ENCODE measurements at places on chromosomes 16 and 17.

DNA sequence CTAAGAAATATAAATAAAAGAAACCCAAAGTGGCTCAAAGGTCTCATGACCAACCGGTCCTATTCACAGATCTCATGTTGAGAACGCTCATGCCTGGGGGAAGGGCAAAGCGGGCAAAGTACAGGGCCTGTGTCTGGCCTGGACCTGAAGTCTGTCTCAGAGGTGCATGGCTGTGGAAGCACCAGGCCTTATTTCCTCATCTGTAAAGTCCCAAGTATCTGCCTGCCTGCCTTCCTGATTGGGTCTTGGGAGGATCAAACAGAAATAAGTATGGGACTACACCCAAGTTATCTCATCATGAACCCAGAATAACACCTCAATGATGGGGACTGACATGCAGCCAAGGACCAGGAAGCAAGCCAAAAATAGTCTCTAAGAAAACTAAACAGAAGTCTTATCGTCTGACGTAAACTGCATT, 14.2 kb downstream of the AXIN2 start:
- DNase-seq, result no peak

- peak; percentile 49 for DNase-seq
These were observed 23.6 kb upstream of the ABR start for GRCh38 chr17:1203111-1203966.

DNA sequence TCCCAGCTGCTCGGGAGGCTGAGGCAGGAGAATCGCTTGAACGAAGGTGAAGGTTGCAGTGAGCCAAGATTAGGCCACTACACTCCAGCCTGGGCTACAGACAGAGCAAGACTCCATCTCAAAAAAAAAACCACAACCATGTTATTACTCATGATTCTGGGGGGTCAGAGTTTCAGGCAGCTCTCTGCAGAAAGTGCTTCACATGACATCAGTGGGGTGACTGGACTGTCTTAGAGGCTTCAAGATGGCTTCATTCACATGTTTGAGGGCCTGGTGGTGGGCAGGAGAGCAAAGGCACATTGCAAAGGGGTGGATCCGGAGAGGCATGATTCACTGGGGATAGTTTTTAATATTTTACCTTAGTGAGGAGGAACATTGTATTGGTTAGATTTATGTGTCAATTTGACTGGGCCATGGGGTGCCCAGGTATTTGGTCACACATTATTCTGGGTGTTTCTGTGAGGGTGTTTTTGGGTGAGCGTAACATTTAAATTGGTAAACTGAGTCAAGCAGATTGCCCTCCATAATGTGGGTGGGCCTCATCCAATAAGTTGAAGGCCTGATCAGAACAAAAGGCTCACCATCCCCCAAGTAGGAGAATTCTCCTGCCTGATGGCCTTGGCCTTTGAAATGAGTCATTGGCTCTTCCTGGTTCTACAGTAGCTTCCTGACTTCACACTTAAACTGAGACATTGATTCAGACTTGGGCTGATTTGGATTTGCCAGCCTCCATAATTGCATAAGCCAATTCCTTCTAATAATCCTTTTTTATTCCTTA, 109.8 kb downstream of the GOSR1 start:
- DNase-seq, result no peak

GRCh38 chr17:49515196-49515770, 20.2 kb downstream of the NGFR start:
- no peak for DNase-seq

- DNase-seq, result peak; percentile 47
These were observed 13.7 kb downstream of the UNC45B start for GRCh38 chr17:35161281-35161761.

GRCh38 chr16:49940464-49941224, 84.4 kb upstream of the CNEP1R1 start:
- no peak for DNase-seq

DNA sequence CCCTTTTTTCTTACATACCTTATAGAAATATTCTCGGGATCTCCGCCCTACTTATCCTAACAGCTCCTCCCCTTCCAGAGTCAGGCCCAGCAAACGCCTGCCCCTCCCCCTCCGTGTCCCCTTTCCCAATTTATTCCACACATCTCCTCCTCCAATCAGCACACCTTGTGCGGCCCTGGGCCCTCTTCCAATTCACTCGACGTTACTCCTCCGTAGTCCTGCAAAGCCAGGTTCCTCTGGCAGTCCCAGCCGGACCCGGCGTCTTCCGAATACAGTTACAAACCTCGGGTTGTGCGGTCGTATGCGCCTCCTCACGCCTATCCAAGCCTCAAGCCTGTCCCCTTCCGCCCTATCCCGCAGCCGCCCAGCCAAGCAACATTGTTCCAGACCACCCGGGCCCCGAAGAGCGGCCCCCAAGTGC, 677 bp downstream of the CBX1 start:
- DNase-seq, result no peak

GRCh38 chr16:842711-843560, 42.4 kb upstream of the GNG13 start:
- no peak for DNase-seq

DNA sequence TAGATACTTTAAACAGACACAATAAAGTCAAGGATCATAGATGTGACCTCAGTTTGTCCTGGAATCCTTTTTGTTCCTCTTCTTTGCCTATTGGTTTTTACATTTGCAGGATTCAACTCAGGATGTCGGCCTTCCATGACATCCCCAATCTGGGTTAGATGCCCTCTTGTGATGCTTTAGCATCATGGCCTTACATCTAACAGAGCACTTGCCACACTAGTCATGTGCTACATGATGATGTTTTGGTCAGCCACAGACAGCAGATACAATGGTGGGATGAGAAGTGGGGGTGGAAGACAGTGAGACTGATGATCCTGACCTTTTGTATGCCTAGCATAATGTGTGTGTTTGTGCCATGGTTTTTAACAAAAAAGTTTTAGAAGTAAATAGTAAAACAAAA, 1.8 kb upstream of the SYNRG start:
- no peak for DNase-seq

- DNase-seq, result no peak
These were observed 197.2 kb downstream of the FOXL1 start for GRCh38 chr16:86775511-86775921.

- no peak for DNase-seq
These were observed 1.6 kb downstream of the PRSS41 start for GRCh38 chr16:2799859-2800226.

GRCh38 chr16:503150-504071, 24.1 kb upstream of the CAPN15 start:
- DNase-seq, result no peak

GRCh38 chr16:57479976-57480753, 6.1 kb downstream of the DOK4 start:
- DNase-seq, result no peak

- DNase-seq, result no peak
These were observed 126.7 kb downstream of the CYLD start for GRCh38 chr16:50868577-50868976.

- DNase-seq, result peak; percentile 44
These were observed 12.8 kb upstream of the SKAP1 start for GRCh38 chr17:48442819-48443218.

GRCh38 chr17:21210411-21211076, 3.4 kb downstream of the TMEM11 start:
- no peak for DNase-seq

DNA sequence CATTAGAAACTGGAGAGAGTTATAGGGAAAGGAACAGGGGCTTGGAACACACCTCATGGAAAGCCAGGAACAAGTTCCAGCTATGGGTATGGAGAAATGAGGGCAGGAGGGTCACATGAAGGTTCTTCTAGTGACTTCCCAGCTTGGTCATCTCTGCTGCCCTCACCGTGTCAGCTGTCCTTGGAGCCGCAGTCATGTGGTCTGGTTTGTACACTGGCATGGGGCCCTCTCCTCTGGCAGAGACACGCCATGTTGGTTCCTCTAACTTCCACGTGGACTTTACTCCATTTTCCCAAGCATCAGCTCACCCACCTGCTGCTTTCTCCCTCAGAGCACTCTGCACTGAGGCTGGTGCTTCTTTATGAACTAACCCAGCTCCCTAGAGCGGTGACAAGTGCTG, 26.3 kb downstream of the MPG start:
- DNase-seq, result no peak

- peak; percentile 34 for DNase-seq
These were observed 10.8 kb upstream of the ASB16 start for GRCh38 chr17:44159519-44160210.

DNA sequence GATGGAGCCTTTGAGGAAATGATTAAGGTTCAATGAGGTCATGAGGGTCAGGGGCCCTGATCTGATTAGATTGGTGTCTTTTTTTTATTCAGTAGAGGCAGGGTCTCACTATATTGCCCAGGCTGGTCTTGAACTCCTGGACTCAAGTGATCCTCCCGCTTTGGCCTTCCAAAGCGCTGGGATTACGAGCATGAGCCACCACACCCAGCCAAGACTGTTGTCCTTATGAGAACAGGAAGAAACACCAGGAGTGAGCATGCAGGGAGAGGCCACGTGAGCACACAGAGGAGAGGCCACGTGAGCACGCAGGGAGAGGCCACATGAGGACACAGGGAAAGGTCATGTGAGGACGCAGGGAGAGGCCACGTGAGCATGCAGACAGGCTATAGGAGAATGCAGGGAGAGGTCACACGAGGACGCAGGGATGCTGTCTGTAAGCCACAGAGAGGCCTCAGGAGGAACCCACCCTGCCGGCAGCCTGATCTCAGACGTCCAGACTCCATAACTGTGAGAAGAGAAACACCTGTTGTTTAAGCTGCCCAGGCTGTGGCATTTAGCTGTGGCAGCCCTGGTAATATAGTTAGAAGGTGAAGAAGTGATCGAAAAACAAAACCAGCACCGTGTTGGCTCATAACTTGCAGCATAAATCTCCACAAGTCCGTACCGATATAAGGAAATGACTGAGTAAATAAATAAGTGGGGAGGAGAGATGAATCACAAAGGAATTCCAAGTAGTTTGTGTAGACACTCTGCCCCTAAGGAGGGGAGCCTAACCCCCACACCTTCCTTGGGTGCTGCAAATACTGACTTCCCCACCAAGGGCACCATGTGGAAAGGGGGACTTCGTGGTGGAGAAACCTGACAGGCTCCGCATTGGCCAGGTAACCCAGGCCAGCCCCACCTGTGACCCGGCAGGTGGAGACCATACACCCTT, 14.6 kb upstream of the CSNK1D start:
- DNase-seq, result no peak

DNA sequence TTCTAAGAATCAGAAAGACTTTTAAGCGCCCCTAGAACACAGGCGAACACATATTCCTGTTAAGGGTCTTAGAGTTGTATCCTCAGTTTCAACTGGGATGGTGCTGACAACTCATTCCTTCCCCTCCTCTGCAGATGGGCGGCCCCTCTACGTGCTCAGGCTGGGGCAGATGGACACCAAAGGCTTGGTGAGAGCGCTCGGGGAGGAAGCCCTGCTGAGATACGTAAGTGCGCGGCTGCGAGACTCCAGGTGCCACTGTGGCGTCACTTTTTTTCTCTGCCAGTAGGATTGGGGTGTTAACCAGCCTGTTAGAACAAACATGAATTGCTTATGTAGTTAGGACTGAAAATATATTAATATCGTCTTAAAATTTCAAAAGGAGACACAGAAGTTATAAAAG, 62.7 kb downstream of the SEC14L1 start:
- DNase-seq, result no peak

DNA sequence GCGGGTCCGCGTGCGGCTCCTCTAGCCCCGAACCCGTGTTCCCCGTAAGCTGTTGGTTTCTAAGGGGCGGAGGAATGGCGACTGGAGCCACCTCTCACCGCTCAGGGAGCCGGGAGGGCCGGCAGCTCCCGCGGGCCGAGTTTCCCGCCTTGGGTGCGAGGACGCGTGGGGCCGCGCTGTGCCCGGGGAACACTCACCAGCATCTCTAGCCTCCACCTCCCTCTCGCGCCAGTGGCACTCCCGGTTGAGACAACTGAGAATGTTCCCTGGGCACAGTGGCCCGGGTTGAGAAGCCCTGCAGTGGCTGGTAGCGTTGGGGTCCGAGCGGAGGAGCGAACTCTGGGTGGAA, 560 bp downstream of the TELO2 start:
- no peak for DNase-seq

GRCh38 chr16:6483469-6484033, 849.1 kb upstream of the RBFOX1 start:
- DNase-seq, result no peak

GRCh38 chr16:72612256-72612655, 435.7 kb downstream of the ZFHX3 start:
- no peak for DNase-seq

DNA sequence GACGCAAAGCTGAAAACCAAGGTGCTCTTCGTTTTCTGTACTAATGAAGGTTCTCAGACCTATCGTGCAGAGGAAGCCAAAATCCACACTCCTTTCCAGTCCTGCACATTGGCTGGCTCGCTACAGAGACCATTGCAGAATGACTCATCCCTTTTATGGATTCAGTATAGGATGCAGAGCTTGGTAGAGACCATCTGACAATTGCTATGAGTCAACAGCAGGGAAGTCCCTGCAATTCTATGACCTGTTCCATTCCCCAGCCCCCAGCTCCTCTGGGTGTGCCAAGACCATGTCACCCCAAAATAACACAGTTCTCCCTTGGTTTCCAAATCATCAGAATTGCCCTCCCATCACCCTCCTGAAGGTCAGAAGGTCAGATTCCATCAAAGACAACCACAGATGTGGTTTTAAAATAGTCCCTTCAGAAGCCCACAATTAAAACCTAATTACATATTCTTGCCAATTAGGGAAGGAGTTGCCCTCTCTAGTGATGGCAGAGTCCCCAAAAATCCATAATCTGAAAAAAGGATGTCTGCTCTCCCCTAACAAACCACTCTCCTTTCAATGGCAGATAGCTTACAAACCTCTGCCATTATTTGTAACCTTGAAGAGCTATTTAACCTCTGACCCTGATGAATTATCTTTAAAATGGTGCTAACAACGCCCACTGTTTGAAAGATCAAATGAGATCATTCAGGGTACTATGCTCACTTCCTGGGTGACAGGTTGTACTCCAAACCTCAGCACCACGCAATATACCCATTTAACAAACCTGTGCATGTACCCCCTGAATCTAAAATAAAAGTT, 108.2 kb upstream of the RBBP6 start:
- DNase-seq, result no peak

- DNase-seq, result no peak
These were observed 3.1 kb downstream of the RAB37 start for GRCh38 chr17:74740173-74740572.

GRCh38 chr17:7177191-7177953, 1.8 kb downstream of the ASGR1 start:
- DNase-seq, result peak; percentile 75

GRCh38 chr17:20938988-20939615, 103.7 kb downstream of the USP22 start:
- DNase-seq, result no peak

DNA sequence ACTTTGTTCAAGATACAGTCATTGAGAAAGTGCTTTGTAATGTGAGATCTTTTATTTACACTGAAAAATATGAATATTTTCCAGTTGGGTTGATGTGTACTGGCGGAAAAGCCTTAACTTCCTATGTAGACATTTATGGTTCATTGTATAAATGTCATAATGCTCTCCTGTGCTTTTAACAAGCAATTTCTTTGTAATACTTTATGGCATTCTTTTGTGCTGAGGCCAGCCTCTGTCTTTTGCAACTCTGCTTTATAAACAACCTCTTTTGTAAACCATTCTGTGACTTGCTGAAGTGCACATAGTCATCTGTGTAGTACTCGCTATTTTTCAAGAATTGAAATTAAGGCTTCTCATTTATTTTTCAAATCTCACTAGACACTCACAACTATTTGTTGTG, 291.2 kb downstream of the CDH11 start:
- DNase-seq, result no peak

- DNase-seq, result no peak
These were observed 131.6 kb upstream of the PLCG2 start for GRCh38 chr16:81647527-81647926.

- no peak for DNase-seq
These were observed 83.1 kb downstream of the RTN4RL1 start for GRCh38 chr17:1942066-1942365.

GRCh38 chr16:4755687-4756086, 11.3 kb downstream of the ZNF500 start:
- no peak for DNase-seq
